ENCODE measurements at places on chromosomes 2 and 18.

DNA sequence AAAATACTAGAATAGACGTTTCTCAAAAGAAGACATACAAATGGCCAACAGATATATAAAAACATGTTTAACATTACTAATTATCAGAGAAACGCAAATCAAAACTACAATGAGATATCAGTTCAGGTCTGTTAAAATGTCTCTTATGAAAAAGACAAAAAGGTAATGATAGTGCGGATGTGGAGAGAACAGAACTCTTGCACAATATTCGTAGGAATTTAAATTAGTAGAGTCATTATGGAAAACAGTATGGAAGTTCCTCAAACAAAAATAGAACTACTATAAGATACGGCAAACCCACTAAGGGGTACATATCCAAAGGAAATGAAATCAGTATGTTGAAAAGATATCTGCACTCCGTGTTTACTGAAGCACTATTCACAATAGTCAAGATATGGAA lies 167.5 kb upstream of the CWC22 start:
- DNase-seq = no peak

DNA sequence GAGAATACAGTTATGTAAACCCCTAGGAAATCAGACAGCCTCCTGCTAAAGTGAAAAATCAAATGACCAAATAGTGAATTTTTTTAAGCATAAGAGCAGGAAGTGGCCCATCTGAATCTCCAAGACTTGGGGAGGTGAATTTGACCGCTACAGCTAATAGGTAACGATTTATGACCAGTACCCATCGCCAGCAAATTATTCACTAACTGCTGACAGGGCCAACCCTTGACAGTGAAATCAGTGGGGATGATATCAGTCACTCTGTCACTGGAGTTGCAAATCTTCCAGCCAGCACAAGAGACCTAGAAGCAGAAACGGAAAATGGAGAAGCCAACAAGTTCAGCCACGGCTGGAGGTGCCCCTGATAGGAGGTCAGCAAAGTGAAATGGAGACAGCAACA lies 164.3 kb upstream of the PIK3C3 start:
- no peak for DNase-seq

DNA sequence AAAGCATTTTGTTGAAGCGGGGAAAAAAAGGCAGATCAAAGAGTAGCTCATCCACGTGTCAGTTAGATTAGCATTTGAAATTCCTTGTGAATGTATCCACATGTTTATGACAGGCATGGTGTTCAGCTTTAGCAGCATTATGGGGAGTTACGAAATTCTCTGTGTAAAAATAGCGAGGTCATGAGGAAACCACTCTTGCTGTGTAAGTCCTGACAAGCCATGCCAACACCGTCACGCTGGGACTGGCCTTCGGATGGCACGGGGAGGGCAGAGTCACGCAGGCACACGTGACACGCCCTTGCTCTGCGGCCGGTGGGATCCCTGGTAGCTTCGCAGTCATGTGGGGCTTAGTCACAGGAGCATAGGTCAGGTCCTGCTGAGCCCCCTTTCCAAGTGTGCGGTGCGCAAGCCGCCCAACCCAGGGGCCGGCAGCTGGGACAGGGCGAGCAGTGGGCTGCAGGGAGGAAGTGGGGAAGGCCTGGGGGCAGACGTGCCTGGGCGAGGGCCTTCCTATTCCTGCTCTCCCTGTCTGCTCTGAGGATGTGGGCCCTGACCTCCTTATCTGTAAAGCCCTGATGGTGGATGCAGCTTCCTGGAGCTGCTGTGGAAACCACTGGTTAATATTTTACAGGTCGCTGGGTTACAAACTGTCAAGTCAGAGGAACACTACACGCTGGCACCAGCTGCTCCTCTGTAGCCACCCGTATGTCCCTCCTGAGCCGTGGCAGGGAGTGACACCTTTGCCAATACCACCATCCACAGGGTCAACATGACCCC lies 18.0 kb downstream of the MBP start:
- DNase-seq = peak; percentile 95

DNA sequence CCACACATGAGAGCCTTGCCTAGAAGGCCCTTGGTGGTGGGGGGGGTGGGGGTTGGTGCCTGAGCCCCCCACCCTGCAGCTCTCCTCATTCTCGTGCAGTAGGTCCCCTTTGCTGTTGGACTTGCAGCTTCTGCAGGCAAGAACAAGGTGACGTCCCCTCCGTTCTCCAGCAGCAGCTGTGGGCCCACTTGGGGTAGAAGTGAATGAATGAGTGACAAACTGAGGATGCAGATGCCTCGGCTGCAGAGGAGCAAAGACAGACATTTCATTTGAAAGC lies 88.6 kb upstream of the CTDP1 start:
- no peak for DNase-seq

- no peak for DNase-seq
These were observed 37.9 kb downstream of the NCK2 start for GRCh38 chr2:105782646-105783045.

- no peak for DNase-seq
These were observed 84.3 kb downstream of the ACOXL start for GRCh38 chr2:110816404-110817365.

DNA sequence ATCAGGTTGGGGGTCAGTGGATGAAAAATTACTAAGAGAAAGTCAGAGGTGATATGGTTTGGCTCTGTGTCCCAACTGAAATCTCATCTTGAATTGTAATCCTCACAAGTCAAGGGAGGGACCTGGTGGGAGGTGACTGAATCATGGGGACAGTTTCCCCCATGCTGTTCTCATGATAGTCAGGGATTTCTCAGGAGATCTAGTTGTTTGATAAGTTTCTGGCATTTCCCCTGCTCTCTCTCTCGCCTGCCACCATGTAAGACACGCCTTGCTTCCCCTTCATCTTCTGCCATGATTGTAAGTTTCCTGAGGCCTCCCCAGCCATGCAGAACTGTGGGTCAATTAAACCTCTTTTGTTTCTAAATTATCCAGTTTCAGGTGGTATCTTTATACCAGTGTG lies 945.8 kb upstream of the CRIM1 start:
- DNase-seq = no peak

- peak; percentile 48 for DNase-seq
These were observed 29.7 kb downstream of the NOL10 start for GRCh38 chr2:10659898-10660568.

GRCh38 chr2:96225016-96225533 lies 16.4 kb upstream of the STARD7 start:
- DNase-seq = peak; percentile 50

DNA sequence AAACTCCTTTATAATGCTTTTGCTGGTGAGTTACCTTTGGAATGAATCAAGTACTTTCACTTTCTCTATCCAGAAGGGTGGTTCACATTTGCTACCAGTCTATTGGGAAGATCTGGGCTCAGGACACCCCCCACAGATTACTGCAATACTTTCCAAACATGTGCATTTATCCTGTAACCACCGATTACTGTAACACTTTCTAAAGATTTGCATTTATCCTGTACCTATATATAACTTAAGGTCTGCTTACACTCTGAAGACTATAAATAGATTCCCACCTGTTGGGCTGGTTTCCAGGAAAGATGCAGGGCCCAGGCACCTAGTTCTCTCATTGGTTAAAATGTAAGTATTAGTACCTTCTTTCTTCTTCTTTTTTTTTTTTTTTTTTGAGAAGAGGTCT lies 113.0 kb upstream of the NEDD4L start:
- DNase-seq = no peak

DNA sequence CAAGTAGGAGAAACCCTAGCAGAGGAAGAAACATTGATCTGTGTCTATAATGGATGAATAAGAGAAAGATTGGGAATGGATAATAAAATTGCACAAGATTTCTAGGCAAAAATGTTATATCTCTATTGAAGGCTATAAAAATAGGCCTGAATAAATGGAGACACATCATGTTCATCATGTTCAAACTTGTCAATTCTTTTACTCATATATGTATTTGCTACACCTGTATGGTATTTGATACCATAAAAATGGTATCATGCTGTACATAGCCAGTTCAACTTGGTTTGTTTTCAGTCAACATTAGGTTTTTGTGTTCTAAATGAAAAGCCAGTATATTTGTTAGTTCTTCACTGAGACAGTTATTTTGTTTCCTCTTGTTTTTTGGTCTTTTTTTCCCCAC lies 132.2 kb upstream of the RNF152 start:
- DNase-seq = no peak

DNA sequence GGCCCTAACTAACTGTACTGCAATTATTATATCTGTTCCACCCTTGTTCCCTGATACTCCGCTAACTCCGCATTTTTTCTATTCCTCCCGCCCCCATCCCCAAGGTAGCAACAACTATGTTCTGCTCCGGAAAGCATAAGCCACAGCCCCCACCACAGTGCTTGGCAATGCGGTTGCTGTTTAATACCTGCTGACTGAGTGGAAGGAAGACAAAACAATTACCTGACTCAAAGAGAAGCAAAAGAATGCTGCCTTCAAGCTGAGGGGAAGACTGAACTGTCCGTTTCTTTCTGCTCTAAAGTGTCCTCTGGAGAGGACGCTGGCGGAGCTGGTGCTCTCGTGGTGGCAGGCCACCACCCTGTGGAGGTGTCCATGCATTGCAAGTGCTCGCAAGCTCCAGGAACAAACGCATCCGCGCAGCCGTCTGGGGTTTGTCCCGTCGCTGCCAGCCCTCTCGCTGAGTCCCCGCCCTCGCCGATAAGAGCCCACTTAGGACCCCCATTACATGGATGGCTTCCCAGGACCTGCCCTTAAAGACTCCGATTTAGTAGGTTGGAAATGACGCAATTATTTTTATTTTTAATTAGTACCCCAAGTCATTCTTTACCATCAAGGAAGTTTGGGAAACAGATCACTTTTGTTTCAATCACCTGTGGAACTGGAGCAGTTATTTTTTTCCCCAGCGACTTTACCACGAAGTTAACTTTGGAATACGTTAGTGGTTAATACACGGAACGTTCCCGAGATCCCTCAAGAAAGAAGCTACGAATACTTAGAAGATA lies 1.6 kb upstream of the MYL12A start:
- DNase-seq = peak; percentile 93

DNA sequence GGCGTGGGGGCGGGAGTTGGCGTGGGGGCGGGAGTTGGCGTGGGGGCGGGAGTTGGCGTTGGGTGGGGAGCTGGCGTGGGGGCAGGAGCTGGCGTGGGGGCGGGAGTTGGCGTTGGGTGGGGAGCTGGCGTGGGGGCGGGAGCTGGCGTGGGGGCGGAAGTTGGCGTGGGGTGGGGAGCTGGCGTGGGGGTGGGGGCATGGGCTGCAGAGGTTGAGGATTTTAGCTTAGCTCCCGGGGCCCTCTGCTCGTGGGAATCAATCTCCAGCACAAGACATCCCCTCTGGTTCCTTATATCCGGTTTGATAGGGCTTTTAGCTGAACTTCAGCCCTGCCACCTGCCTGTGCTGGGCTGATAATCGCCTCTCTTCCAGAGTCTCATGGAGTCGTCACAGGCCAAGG lies 177.0 kb downstream of the LDLRAD4 start:
- DNase-seq = peak; percentile 43

- DNase-seq = no peak
These were observed 82.7 kb downstream of the MRO start for GRCh38 chr18:50737127-50737526.

DNA sequence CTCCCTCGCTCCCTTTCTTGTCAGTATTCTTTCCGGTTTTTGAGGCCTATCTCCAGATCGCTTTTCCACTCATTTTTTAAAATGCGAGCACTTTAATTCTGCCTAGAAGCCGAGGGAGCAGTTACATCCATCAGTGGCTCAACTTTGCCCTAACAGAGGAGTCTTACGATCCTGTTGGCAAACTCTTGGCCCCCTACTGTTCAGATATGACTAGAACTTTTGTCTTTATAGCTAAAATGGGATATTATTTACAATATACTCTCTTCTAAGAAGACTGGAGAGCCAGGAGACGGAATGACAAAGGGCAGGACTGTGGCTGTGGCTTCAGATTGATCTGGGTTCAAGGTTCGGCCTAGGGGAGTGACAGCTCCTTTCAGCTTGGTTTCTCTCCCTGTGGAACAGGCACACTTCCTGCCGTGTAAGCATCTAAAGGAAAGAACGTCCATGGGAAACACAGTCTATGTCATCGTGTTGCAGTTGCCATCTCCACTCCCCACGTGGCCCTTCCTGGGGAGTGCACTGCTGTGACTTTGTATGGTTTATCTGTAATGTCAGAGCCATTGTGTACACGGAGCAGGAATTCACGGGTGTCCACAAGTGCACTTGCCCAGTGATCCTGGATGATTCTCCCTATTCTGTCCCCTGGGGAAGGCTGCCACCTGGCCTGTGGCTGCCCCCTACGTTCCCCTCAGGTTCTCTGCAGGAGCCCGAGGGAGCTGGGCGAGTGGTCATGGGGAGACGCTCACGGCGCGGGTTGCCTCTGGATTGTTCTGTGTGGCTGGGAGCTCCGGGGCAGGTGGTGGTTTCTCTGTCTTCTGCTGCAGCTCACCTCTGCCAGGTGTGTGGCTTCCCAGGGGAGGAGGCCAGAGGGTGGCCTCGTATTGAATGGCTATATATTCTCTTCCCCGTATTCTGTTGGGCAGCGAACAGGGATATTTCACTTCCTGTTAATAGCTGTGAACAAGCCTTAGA lies 222.0 kb downstream of the LDLRAD4 start:
- no peak for DNase-seq

DNA sequence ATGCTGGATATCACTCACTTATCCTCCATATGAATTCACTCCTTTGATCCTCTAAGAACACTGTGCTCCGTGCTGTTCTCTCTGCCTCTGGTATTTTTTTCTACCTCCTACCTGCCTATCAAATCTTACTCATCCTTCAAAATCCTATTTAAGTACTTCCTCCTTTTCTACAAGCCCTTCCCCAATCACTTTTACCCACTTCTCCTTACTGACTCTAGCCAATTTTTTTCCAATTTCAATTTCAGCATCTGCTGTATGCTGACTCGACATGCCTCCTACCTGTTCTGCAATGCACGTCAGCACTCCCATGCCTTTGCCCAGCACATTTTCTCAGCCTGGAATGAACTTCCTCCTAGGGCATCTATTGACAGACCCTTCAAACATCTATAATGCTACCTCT lies 37.3 kb upstream of the LNPK start:
- no peak for DNase-seq

- no peak for DNase-seq
These were observed 48.0 kb upstream of the ATP6V1B1 start for GRCh38 chr2:70887550-70888246.

DNA sequence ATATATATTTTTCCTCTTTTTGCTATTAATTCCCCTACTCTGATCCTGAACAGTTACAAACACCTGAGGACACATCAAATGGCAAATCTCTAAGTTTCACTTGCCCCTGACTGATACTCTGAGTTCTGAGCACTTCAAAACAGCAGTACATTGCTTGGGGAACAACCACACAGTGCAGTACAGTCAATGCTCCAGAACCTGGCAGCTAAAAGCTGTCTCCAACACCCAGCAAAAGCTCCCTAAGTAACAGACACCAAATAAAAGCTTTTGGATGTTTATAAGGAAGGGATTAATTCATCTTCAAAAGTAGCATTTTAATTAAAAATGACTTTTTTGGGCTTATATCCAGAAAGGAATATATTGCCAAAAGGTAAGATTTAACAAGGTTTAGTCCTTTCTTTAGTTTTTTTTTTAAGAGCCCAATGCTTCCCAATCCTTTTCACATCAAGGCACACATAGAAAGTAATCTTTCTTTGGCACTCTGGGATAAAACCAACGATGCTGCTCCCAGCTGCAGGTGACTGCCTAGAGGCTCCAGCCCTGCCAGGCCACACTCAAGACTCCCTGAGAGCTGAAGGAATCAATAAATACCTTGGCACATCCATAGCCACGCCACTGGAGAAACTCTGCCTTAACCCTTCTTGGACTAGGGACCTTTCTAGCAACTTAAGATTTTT lies 164.9 kb upstream of the ZFP36L2 start:
- no peak for DNase-seq
